ENCODE measurements at places on chromosomes 4 and X. TPM values are rescaled to one million over a fixed set of nuclear protein-coding genes. Genes with fewer than 3 reads are reported as not detected.

The FRG2 gene
- total RNA-seq: not detected

The RRH gene
- total RNA-seq: not detected

The EXOSC9 gene
- total RNA-seq: 54.9 TPM

The TASL gene
- total RNA-seq: not detected

The MSMO1 gene
- total RNA-seq: 109 TPM

The MAGEA12 gene
- not detected for total RNA-seq

The TMEM156 gene
- not detected for total RNA-seq

The SLC9B2 gene
- total RNA-seq: 5.9 TPM

DNA sequence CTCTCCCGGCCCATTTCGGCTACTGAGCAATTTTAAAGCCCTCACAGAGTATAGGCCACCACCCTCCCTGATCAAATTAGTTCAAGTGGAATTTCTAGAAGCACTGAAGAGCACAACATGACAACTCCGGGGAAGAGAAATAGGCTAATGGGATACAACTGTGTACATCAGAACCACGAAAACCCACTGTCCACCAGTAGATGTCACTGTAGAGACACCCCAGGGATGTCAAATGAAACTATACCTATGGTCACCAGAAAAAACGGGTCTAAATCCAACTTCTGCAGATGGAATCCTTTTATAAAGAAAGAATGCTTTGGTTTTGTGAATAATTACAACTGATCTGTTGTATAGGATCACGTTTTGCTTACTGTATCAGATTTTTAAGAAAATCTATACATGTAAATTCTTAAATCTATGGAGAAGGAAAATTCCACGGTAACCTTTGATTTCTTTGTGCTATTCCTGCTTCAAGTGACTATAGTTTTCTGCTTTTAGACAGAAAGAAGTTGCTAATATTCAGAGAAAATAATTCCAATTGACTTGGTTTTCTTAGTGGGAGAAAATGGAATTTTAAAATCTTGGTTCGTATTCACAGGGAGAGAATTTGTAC, 29.5 kb upstream of the MAP3K15 start:
- no peak overlapping the region for H3K27ac ChIP-seq
- no peaks in the 10 kb centered on the region for H3K27me3 ChIP-seq
- no peak overlapping the region for H3K4me3 ChIP-seq
- H3K36me3 ChIP-seq: no peaks in the 10 kb centered on the region
- no peaks in the 10 kb centered on the region for H3K4me1 ChIP-seq

DNA sequence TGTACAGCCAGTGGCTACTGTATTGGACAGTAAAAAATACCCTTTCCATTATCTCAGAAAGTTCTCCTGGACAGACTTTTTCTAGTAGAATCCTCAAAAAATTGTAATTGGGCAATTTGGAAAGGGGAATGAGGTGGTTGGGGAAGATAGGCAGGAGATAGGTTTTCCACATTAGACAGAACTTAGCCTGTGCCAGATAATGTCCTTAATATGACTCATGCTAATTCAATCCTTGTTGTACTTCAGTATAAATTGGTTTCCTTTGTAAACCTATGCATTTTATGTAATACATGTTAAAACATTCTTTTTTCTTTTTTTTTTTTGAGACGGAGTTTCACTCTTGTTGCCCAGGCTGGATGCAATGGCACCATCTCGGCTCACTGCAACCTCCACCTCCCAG, 8.9 kb downstream of the EIF4E start:
- no peaks in the 10 kb centered on the region for H3K27me3 ChIP-seq
- peaks cover 13% of the 10 kb centered on the region for H3K36me3 ChIP-seq
- no peak for DNase-seq
- no peak overlapping the region for H3K27ac ChIP-seq
- H3K4me3 ChIP-seq: no peak overlapping the region
- no peaks in the 10 kb centered on the region for H3K4me1 ChIP-seq

GRCh38 chrX:17160975-17161374, 214.0 kb upstream of the NHS start:
- H3K4me3 ChIP-seq: no peak overlapping the region
- no peaks in the 10 kb centered on the region for H3K36me3 ChIP-seq
- H3K27ac ChIP-seq: no peak overlapping the region
- no peak for DNase-seq
- H3K4me1 ChIP-seq: no peaks in the 10 kb centered on the region
- H3K27me3 ChIP-seq: no peaks in the 10 kb centered on the region

- no peak overlapping the region for H3K4me3 ChIP-seq
- H3K27me3 ChIP-seq: no peaks in the 10 kb centered on the region
- no peak for DNase-seq
- no peaks in the 10 kb centered on the region for H3K4me1 ChIP-seq
- no peak overlapping the region for H3K27ac ChIP-seq
- no peaks in the 10 kb centered on the region for H3K36me3 ChIP-seq
These were observed 7.5 kb downstream of the IL13RA1 start for GRCh38 chrX:118734909-118735308.

DNA sequence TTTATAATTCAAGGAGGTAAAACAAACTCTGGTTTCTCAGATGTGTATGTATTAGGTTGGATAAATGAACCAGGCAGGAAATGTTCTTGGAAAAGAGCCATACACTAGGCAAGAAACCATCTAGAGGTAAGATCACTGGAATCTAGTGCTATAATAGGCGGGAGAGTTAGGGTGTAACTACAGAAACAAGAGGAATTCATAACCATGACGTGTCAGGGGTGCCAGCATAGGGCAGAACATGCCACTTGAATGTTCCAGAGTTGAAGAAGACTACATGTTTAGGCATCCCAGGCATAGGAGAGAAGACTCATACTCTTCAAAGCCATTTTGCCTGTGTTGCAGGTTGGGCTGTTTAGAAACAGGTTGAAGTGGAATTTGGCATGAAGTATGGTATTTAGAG, 198.7 kb downstream of the CCNG2 start:
- H3K4me3 ChIP-seq: no peak overlapping the region
- H3K27ac ChIP-seq: no peak overlapping the region
- no peak for DNase-seq
- no peaks in the 10 kb centered on the region for H3K36me3 ChIP-seq
- H3K27me3 ChIP-seq: no peaks in the 10 kb centered on the region

GRCh38 chr4:118260309-118260708, 92.5 kb downstream of the PRSS12 start:
- no peaks in the 10 kb centered on the region for H3K36me3 ChIP-seq
- no peak overlapping the region for H3K4me3 ChIP-seq
- no peaks in the 10 kb centered on the region for H3K4me1 ChIP-seq

DNA sequence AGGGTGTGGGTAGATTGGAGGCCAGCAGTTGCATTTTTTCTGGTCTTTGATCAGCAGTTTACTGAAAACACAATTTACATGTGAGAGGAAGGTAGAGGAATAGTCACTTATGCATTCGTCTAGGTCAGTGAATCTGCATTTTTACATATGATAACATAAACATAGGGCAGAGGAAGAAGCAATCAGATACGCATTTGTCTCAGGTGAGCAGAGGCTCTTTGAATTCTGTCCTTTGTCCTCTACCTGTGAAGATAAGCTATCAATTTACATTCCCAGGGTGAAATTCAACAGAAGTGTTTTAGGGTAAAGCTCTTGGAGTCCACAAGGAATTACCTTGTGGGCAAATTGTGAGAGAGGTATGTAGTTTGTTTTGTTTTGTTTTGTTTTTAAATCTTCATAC, 306.5 kb downstream of the MAGEB5 start:
- H3K4me1 ChIP-seq: no peaks in the 10 kb centered on the region
- no peak overlapping the region for H3K4me3 ChIP-seq
- no peak overlapping the region for H3K27ac ChIP-seq
- H3K36me3 ChIP-seq: no peaks in the 10 kb centered on the region
- H3K27me3 ChIP-seq: no peaks in the 10 kb centered on the region

DNA sequence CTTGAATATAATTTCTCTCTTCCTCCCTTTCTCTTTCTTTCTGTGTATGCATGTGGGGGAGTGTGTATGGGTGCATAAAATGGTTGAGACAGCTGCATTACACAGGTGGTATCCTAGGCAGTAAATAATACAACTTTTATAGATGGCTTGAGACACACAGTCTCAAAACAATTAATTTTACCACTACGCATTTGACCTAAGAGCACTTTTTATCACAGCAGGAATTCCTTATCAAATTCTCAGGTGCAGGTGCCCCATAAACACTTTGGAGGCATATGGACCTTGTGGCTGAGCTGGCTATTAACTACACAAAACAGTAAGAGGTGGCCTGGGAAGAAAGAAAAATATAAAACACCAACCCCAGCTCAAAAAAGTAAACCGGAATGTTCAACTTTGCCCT, 91.3 kb downstream of the RASGEF1B start:
- H3K4me3 ChIP-seq: no peak overlapping the region
- no peak overlapping the region for H3K27ac ChIP-seq
- DNase-seq: no peak
- no peaks in the 10 kb centered on the region for H3K4me1 ChIP-seq
- no peaks in the 10 kb centered on the region for H3K27me3 ChIP-seq

- H3K36me3 ChIP-seq: no peaks in the 10 kb centered on the region
- H3K27ac ChIP-seq: no peak overlapping the region
- H3K27me3 ChIP-seq: no peaks in the 10 kb centered on the region
- H3K4me3 ChIP-seq: no peak overlapping the region
- DNase-seq: no peak
These were observed 45.4 kb upstream of the WWC2 start for GRCh38 chr4:183053681-183054080.

DNA sequence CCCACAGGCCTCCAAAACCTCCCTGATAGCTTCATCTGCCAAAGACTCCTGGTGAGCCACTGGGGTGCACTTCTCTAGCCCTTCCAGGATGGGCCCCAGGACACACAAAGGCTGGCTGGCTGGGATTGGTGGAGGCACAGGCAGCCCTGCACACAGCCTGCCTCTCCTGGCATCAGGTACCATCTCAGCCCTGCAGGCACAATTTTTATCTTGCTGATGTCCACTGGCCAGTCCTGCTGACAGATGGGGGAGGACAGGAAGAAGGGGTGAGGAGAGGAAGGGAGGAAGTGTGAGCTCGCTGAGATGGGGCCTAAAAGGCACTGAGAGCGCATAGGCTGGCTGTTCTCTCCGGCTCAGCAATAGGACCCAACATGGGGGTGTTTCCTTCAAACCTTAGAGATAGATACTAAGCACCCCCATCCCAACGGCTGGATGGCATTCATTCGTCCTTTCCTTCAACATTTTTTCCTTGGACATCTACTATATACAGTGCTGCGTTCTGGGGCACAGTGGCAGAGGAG, 92.7 kb downstream of the PJA1 start:
- peaks cover 4% of the 10 kb centered on the region for H3K4me1 ChIP-seq
- no peaks in the 10 kb centered on the region for H3K27me3 ChIP-seq
- no peak overlapping the region for H3K4me3 ChIP-seq
- no peak overlapping the region for H3K27ac ChIP-seq

DNA sequence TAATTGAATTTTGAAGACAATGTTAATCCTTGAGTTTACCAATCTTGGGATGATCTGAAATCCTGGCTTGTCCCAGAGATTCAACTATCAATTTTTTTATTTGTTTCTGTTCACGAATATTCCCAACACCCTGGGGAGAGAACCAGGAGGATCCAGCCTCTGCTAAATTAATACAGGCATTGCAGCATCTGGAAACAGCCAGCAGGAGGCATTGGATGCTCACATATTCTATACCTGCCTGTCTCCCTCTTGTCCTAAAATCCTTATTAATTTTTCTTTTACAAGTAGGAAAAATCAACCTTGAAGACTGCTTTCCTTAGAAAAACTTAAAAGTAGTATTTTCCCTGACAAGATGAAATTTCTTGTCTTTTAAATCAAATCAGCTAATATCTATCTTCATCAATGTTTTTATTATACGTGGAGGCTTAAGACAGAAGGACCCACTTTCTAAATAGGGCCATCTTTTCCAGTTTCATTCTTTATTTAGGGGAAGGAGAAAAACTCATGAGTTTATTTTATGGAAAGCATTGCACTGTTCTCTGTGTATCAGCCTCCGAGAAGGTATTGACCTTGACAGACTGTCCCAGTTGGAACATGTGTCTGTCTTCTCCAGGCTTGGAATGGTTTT, 102.4 kb downstream of the CLNK start:
- no peaks in the 10 kb centered on the region for H3K27me3 ChIP-seq
- no peaks in the 10 kb centered on the region for H3K4me1 ChIP-seq
- no peak for DNase-seq
- no peak overlapping the region for H3K4me3 ChIP-seq

DNA sequence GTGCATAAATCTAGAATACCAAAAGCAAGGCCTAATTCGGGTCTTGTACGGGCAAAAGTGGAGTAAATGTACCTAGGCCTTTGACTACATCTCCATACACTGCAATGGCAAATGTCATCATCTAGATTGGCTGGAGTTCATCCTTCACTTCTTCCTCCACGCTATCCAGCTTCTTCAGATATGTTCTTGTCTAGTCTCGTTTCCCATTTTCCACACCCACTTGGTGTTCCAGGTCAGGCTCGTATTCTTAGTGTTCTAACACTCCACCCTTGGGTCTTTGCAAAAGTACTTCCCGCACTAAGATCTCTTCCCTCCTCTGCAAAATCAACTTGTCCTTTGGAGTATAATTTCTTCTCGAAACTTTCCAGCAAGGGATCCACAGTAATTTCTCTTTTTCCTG, 1.4 kb downstream of the COQ2 start:
- H3K4me1 ChIP-seq: no peaks in the 10 kb centered on the region
- H3K27me3 ChIP-seq: peaks cover 7% of the 10 kb centered on the region

DNA sequence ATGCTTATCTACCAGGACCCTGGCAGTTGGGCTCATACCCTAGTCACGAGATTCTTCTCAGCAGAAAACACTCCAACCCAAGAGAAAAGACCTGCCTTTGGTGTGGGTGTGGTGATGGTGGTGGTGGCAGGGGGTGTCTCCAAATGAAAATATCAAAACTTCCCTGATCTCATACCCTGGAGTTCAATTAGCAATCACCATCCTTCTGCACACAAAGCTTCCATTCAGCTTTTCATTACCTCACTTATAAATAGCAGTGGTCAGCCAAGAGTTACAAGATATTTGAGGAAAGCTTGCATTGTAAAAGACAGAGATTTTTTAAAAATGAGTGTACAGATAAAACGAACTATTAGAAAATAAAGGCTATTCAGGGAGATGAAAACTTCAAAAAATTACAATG, 580.8 kb upstream of the MAGEB2 start:
- no peaks in the 10 kb centered on the region for H3K4me1 ChIP-seq
- no peaks in the 10 kb centered on the region for H3K36me3 ChIP-seq
- no peak for DNase-seq
- H3K4me3 ChIP-seq: no peak overlapping the region
- H3K27ac ChIP-seq: no peak overlapping the region

GRCh38 chr4:4720646-4721045, 138.8 kb upstream of the MSX1 start:
- H3K27me3 ChIP-seq: no peaks in the 10 kb centered on the region
- no peaks in the 10 kb centered on the region for H3K36me3 ChIP-seq
- H3K4me1 ChIP-seq: no peaks in the 10 kb centered on the region
- DNase-seq: no peak
- H3K4me3 ChIP-seq: no peak overlapping the region

- DNase-seq: no peak
- peaks cover 5% of the 10 kb centered on the region for H3K4me1 ChIP-seq
- H3K27me3 ChIP-seq: no peaks in the 10 kb centered on the region
- no peaks in the 10 kb centered on the region for H3K36me3 ChIP-seq
These were observed 645 bp upstream of the RAB28 start for GRCh38 chr4:13484749-13485221.

Measured in H1 (cell line).